AG04449 (cell line): ENCODE measurements at places on chromosomes 2 and 18.

- DNase-seq: no peak
Observed at GRCh38 chr2:105712981-105713596, 31.6 kb upstream of the NCK2 start.

DNA sequence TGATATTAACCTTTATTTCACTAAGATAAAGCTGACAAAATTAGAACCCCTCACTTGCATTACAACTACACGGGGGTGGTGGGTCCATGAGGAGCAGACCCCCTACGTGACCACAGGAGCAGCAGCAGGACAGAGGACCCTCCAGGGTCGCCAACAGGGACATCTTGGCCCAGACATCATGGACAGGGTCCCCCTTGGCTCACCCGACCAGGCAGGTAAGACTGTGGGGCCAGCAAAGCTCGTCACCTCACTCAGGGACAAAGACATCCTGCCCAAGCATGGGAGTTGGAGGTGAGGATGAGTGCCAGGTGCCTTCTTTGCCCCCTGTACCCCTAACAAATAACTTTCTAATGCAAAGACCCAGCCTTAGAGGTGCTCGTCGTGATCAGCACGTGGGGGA, 111.3 kb upstream of the RAB6C start:
- DNase-seq: no peak

GRCh38 chr2:149346272-149346671, 15.9 kb downstream of the LYPD6 start:
- no peak for DNase-seq

DNA sequence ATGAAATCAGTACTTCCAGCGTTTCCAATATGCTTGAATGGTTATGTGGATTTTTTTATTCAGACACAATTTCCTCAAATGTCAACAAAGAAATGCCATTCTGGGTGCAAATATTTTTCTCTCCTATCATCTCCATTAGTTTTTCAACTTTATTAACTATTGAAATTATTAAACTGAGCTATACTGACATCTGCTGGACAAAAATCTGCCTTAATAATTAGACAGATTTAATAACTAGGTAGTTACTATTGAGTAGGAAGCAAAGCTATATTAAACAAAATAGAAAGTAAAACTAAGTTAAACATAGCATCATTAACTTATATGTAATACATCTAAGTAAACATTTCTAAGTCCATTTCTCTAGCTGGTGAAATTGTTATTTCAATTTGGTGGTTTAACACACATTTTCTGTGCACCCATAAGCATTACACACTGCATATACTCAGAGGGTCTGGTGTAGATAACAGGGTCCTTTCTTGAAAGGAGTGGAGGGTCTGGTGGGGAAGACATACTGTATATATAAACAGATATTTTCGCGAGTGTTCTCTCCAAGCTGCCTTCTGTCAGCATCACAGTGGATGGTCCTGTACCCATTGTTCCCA, 77.0 kb downstream of the LANCL1 start:
- no peak for DNase-seq

- DNase-seq: no peak
Observed at GRCh38 chr2:219112062-219112406, 48.6 kb downstream of the NHEJ1 start.

- DNase-seq: no peak
Observed at GRCh38 chr2:172931256-172931894, 144.3 kb upstream of the MAP3K20 start.

DNA sequence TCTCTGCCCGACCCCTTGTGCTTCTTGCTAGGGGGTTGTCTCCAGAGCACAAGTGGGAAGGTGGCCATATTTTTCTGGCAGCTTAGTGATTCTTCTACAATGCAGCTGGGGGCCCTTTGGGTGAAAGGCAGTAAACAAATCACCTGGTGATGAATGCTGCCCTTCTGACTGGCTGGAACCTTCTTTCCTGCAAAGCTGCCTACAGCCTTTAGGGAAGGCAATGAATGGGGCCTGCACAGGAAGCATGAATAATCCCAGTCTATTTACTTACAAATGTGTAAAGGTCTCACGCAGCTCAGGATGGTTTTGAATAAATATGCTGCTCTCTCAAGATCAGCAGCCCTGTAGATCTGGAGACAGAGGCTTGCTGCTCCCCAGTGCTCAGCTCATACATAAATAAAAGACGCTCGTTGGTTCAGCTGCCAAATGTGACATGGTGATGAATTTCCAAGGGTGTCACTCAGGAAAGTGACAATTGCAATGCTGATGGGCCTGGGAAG, 289.2 kb downstream of the TDRD15 start:
- no peak for DNase-seq

DNA sequence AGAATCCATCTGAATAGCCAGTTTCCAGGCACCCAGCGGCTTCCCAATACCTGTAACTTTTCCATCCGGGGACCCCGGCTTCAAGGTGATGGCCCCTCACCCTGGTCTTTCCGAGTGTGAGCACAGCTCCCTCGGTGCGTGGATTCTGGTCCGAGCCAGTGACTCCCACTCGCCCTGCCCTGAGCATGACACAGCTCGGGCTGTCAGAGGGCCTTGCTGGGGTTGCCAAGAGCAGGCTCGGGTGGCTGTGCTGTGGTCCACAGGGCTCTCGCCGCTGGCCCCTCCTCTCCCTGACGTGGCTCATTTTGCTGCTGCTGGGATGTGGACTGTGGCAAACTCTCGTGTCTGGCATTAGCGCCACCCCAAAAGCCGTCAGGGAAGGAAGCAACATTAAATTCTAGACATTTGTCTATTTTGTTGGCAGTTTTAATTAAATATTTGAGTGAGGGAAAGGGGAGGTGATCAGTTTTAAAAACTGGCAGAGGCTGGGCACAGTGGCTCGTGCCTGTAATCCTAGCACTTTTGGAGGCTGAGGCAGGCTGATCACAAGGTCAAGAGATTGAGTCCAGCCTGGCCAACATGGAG, 5.6 kb upstream of the ESPNL start:
- DNase-seq: no peak

DNA sequence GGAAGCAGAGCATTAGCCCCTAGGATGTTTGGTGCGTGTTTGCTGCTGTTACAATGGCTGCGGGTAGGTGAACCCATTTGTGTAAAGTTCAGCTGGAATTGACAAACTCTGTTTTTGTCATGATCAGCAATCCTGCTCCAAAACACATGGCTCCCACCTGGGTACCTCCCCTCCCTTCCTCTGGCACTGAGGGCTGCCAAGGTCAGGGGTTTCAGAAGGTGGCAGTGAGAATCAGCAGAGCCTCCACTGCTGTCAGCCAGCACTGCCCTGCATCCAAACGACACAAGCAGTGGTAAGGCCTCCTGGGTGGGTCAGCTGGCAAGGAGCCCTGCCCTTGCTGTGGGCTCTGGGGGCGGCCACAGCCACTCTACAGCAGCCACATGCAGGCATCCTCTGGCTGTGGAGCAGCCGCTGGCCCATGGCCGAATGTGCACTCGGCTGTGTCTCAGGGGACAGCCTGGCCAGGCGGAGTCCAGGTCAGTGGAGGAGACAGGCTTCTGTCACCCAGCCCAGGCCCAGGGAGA, 32.8 kb upstream of the LDLRAD4 start:
- no peak for DNase-seq

GRCh38 chr2:64730551-64731262, 77.0 kb upstream of the SERTAD2 start:
- no peak for DNase-seq

- DNase-seq: no peak
Observed at GRCh38 chr2:200050921-200051610, 95.7 kb downstream of the MAIP1 start.

DNA sequence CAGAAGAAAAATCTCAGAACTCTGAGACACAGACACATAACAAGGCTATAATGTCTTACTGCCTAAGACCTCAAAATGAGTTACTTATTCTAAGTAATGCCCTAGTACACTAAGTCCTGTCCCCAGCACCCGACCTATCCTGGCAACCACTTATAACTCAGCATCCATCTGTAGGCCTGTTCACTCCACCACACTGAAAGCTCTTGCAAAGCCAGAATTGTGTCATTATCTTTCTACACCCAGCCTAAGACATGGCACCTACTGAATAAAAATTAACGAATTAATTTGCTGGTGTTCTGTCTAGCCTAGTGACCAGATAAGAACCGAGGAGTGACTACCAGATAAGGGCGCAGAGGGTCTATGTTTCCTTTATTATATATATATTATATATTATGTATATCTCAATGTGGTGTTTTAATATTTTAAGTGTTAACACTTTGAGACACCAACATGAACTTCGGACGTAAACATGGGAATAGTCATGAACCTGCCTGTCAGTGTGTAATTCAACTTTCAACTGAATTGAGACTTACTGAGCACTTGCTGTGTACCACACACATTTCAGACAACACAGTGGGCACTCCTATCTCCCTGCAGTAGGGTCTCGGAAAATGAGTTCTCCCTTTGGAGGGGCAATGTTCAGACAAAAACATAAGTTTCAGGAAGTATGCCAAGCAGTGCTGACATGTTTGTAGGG, 27.7 kb downstream of the TMEM131 start:
- DNase-seq: no peak

DNA sequence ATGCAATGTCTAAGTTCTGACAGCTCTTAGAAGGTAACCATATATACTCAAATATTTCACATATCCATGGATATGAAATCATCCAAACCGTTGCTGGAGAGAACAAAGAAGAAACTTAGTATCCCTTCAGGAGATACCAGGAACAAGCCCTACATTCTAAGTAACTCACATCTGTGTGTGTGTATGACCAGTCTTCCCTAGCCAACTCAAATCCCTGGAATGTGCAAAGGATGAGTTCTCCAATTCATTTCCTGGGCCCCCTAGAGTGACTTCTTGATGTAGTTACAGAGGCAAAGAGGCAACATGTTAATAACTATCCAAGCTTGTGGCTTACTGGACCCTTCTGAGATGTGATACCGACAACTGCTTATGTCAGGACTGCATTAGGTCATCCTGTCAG, 20.1 kb downstream of the TPGS2 start:
- peak; percentile 63 for DNase-seq

DNA sequence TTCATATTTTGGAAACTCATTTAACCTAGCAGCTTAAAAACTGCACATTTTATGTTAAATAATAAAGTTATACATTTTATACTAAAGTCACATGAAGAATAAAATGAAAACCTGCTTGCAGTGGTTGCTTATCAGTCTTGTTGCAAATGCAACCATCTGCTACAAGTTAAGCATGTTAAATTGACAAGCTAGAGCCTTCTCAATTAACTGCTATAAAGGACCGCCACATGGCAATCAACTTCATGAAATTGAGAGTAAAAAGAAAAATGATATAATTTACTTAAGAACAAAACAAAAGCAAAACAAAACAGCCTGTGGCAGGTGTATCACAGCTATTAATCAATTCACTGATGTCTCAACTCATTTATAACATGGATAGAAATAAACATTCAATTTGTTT, 78.7 kb downstream of the RTTN start:
- no peak for DNase-seq

GRCh38 chr2:214630402-214631045, 179.0 kb downstream of the BARD1 start:
- DNase-seq: peak; percentile 19

DNA sequence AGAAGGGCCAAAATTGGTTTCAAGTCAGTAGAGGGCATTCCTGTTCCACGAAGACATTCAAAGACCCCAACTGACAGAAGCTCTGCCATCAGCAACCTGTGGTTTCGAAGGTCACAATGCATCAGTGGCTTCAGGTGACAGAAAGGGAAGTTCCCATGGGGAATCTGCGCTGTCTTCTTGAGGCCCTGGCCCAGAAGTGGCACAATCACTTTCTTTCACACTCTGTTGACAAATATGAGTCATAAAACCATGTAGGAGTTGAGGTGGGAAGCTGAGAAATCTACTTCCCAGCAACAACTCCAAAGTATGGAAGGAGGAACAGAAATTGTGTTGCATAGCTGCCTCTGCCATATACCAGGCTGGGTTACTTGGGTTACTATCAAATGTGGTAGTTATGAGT, 621.1 kb upstream of the FANCL start:
- DNase-seq: no peak

DNA sequence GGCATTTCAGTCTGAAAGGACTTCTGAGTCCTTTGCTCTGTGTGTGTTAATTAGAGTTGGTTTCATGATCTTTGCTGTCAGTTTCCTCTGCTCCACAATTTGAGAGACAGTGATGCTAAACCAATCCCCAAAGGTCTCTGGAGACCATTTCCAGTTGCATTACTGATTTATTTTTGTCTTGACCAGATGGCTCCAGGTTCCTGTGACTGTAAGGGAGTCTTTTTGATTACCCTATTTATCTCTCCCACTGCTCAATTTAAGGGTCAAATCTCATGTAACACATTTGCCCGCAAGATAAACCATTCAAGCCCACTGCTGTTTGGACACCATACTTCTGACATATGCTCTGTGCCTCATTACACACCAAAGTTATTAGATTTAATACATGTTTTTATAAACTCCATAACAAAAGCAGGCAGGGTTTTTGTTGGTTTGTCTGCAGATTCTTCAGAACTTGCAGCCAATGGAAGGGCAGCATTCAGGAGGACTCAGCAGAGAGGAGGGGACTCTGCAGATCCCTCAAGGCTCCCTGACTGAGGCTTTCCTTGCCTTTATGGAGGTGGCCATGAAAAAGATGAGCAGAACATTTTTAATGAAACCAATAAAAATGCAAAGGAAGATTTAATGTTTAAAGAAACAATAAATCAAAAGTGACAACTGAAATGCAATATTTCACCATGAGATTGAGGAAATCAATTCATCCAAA, 889.3 kb upstream of the CELF4 start:
- no peak for DNase-seq

GRCh38 chr2:47227532-47228279, 72.6 kb upstream of the STPG4 start:
- DNase-seq: no peak

- no peak for DNase-seq
Observed at GRCh38 chr18:65906621-65907034, 155.8 kb downstream of the CDH7 start.

DNA sequence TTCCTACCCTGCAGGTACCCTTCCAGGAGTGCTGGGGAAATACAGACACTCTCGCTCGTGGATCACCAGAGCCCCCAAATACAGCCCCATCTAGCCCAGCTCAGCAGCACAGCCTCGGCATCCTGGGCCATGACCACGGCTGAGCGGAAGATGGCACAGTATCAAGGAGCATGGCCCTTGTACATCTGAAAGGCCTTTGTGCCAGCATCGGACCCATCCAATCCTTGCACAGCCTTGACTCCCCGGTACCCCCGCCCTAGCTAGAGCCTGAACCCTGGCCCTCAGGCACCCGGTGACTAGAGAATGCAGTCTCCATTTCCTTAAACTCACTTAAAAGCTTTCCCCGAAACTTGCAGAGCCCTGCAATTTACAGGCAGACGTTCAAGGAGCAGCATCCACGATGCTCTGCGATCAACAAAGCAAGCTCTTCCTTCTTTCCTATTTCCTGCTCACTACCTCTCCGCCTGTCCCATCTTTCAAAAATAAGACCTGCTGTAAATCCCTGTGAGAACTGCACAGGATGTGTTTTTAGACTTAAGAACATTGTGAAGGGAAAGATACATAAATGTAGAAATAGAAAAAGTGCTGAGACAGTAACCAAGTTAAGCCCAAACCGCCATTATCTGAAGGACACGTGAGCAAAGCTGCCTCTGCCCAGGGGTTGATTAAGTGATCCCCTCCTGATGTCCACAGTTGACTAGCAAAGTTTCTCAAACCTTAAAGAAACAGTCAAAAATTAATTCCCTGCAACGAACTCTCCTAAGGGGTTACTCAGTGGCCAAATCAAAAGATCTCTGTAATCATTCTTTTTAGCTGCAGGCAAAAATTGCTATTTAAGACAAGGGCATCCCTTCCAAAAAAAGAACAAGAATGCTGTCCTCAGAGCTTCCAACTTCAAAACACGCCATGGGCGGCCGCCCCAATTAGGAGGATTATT, 48.5 kb downstream of the ZNF516 start:
- DNase-seq: no peak
